ENCODE measurements at places on chromosomes 5 and 9.
A peak's percentile ranks its signal among the peaks of the same experiment; 100 is the strongest.

GRCh38 chr5:71924980-71925379 lies 182.3 kb upstream of the MAP1B start:
- DNase-seq = no peak

GRCh38 chr5:130316971-130317680 lies 412.9 kb downstream of the CHSY3 start:
- DNase-seq = peak; percentile 81

- DNase-seq = no peak
Measured at GRCh38 chr9:97633859-97634490, 354 bp downstream of the NCBP1 start.

- DNase-seq = no peak
Measured at GRCh38 chr5:39218482-39219402, 621 bp downstream of the FYB1 start.

GRCh38 chr9:115978659-115979096 lies 174.9 kb upstream of the PAPPA start:
- DNase-seq = no peak

- peak; percentile 76 for DNase-seq
Measured at GRCh38 chr9:97039514-97039860, 545 bp upstream of the CTSV start.

- DNase-seq = no peak
Measured at GRCh38 chr5:96750110-96750822, 57.5 kb downstream of the ERAP1 start.

- DNase-seq = peak; percentile 97
Measured at GRCh38 chr9:121598965-121599871, 52.2 kb upstream of the DAB2IP start.

DNA sequence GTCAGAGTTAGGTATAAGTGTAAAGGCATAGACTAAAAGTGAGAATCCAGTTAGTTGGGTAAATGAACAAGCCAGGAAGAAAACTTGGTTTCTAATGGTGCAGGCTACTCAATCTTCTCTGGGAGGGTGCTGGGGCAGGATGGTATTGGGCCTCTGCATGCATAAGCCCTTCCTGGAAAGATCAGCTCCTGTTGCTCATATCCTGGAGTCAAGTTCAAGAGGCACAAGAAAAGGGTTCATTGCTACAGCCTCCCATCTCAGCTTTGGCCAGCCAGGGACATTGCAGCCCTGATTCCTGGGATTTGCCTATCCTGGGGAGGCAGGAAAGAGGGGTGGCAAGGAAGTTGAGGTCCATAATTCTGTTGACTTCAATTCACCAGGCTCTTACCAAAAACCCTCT lies 40.7 kb upstream of the ATP6V1G1 start:
- no peak for DNase-seq

- DNase-seq = no peak
Measured at GRCh38 chr9:24218656-24219055, 327.0 kb downstream of the IZUMO3 start.

- no peak for DNase-seq
Measured at GRCh38 chr5:179836225-179837019, 15.7 kb downstream of the SQSTM1 start.

DNA sequence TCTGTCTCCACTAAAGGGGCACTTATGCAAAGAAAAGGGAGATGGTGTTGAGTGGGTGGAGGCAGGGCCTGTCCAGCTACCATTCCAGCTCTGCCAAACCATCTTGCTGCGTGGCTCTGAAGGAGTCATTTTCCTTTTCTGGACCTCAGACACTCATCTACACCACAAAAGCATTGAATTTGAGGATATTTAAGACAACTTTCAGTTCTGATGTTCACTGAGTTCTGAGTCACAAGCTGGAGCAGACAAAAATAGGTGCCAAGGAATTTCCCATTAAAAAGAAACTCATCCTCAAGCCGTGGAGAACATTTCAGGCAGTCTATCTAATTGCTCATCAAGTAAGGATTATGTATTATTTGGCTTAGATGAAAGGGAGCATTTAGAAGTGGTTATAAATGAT lies 195.0 kb upstream of the TBC1D2 start:
- no peak for DNase-seq

- peak; percentile 55 for DNase-seq
Measured at GRCh38 chr5:179342577-179342976, 2.7 kb downstream of the ADAMTS2 start.

- DNase-seq = no peak
Measured at GRCh38 chr9:136685790-136686533, 1.3 kb downstream of the AGPAT2 start.

DNA sequence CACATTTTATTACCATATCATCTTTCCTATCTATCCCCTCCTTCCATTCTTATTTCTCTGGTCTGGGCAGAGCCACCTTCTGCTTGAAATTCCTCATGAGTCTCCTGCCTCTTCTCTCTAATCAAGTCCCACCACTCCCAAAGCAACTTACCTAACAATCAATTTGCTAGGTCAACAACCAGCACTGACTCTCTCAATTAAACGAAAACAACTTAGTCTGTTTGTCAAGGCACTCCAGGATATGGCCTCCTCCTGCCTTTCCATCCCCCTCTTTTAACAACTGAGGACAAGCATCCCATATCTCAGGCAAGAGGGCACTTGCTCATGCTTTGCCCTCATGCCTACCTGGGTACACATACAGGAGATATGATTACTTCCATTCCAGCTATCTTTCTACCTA lies 47.4 kb downstream of the HCN1 start:
- no peak for DNase-seq

- DNase-seq = no peak
Measured at GRCh38 chr9:86408121-86408520, 53.9 kb upstream of the TUT7 start.

DNA sequence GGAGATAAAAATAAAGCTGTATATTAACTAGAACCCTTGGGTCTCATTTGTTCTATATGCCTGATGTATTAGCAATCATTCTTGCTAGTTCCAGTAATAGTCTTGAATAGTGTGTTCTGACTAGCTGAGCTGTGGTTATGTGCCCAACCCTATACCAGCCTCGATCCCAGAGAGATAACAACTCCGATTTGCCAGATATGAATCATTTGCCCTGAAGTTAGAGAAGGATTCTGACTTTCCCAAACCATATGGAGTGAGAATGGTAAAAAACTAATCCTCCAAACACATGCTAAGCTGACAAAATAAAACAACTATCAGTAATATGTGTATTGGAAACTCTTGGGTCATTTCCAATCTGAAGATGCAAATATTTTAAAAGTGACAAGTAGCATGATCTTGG lies 64.8 kb downstream of the ALDH1A1 start:
- DNase-seq = no peak

- no peak for DNase-seq
Measured at GRCh38 chr9:122227575-122227900, 1.2 kb downstream of the LHX6 start.

DNA sequence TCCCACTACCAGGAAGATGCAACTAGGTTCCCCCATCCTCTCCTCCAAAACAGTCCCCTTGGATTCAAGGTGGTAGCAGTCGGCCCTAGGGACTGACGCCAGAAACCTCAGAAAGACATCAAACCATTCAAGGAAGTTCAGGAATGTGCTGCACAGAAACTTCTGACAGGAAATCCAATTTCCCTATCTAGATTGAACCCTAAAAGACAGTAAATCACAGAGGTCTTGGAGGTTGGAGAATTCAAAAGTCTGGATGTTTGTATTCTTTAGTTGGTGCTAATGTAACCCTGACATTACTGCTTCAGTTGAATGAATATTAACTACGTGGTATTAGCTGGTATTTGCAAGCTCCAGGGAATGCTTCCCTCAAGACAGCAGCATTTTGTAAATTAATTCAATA lies 125.3 kb downstream of the SYK start:
- no peak for DNase-seq

- no peak for DNase-seq
Measured at GRCh38 chr5:24615159-24615558, 29.6 kb downstream of the CDH10 start.

GRCh38 chr5:140251527-140251973 lies 51.4 kb downstream of the PFDN1 start:
- no peak for DNase-seq

DNA sequence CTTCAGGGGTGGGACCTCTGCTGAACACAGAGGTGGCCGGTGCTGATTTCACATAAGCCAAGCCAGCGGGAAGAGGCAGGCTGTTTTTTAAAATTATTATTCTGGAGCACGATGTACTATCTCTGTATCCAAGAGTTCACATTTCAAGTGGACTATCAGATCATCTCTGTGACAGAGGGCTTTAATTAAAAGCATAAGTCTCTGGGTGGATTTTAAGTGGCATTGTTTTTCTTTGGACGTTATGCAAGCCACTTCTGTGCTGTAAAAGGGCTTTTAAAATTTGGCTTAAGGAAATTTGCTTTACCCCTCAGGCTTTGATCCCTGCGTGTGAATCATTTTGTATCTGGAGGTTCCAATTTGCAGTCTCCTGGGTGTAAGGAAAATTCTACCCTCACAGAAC lies 124.7 kb downstream of the PALM2AKAP2 start:
- DNase-seq = no peak

DNA sequence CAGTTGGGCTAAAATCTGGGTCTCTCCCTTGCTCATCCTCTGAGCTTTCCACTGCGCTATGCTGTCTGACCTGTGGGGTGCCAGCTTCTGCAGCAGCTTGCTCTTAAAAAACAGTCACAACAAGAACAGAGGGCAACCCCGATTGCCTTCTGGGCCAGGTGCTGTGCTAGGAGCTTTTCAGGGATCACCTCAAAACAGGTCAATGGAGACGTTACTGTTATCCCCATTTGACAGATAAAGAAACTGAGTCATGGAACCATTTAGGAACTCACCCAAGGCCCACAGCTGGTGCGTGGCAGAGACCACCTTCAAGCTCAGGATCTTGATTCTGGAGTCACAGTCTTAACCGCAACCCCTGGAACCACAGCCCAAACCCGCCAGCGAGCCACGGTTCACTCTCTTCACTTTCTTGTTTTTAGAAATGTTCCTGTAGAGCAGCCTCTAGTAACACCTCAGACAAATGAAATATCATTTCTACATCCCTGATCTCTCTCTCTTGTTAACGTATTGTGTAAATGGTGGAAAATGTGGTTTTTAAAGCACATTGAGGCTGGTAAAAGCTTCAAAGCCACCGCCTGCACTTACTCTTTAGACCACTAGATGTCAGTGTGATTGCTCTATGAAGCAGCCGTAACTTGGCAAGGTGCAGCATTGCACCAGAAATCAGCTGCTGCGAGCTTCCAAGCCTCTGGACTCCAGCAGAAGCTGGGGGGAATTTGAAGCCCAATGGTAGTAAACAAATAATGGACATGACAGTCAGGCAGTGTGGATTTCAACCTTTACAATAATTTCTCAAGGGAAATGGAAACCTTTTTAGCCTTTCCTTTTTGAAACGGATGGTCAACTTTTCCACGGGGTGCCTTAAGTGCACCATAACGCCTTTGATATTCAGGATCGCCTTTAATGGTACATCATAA lies 1.7 kb downstream of the FYB1 start:
- DNase-seq = peak; percentile 81

DNA sequence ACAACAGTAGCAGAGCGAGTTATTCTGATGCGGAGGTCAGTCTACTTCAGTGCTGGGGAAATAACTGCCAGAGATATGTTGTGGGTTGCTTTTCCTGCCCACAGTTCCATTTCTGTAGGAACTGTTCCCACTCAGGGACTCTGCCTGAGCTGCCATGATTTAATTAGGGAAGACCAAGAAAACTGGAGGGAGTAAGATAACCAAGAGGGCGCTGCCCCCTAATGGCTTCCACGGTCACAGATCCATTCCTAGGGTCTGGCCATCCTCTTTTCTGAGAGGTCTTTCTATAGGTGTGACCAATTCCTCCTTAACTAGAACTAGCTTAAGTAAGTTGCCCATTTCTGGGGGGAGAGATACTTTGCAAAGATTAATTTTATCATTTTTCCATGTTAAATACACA lies 125.9 kb downstream of the APBA1 start:
- peak; percentile 75 for DNase-seq

- no peak for DNase-seq
Measured at GRCh38 chr9:84381508-84381907, 41.0 kb upstream of the SLC28A3 start.

DNA sequence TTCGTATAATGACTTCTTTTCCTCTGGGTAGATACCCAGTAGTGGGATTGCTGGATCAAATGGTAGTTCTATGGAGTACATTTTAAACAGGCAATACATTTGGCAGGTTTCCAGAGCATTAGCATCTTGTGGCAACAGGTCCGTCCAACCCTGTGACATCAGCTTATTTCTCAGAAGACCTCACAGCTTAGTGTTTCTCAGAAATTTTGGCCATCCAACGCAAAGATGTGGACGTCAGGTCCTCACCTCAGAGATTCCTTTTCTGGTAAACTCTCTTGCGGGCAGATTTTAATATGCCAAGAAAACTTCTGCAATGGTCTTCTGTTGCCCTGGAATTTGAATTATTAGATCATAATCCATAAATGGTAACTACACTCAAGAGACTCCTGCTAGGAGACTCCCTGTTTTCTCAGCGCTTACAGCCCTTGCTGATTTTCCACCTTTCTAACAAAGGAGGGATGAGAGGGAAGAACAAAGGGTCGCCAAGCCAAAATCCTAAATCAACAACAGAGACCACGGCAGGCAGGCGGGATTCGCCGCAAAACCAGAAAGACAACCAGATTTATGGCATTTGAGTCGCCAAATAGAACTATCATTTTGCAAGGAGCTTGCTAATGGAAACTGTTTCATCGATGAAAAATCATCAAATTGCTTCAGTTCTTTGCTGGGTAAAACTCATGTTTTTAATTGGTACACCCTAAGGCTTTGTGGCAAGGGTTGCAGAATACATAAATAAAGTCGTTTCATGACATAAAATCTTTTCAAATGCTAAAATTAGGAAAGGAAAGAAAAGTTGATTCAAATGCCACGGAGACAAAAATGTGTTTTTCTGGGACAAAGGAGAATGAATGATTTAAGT lies 34.1 kb upstream of the PLPP1 start:
- peak; percentile 62 for DNase-seq

GRCh38 chr5:10666531-10667299 lies 94.3 kb downstream of the DAP start:
- no peak for DNase-seq

DNA sequence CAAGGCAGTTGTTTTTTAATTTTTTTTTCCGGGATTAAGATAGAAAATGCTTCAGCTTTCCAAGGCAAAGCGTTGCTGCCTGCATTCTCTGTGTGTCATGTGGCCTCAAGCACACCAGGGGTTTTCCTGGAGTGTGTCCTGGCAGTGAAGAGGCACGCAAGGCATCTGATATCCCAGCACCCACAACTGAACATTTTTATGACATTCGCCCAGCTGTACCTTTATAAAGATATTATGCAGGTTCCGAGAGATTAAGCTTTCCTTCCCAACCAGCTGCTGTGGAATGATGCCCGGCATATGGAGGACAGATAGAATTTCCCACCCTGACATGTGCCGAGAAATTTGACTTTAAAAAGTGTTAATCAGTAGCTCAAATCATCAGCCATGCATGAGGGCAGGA lies 205.6 kb downstream of the GADD45G start:
- no peak for DNase-seq

- DNase-seq = no peak
Measured at GRCh38 chr5:143316337-143316736, 87.1 kb downstream of the NR3C1 start.

GRCh38 chr9:14347406-14348122 lies 33.6 kb upstream of the NFIB start:
- peak; percentile 68 for DNase-seq

- DNase-seq = no peak
Measured at GRCh38 chr5:124544366-124545055, 201.9 kb downstream of the ZNF608 start.

- no peak for DNase-seq
Measured at GRCh38 chr5:164187785-164188184, 682.4 kb downstream of the MAT2B start.

Measured in neural progenitor cell (in vitro differentiated cells).